ENCODE measurements at places on chromosomes 7 and 10.
A peak's percentile ranks its signal among the peaks of the same experiment; 100 is the strongest.

- DNase-seq: no peak
Observed at GRCh38 chr10:110405380-110405779, 92.3 kb upstream of the DUSP5 start.

- DNase-seq: no peak
Observed at GRCh38 chr10:123864923-123865322, 26.7 kb downstream of the CPXM2 start.

GRCh38 chr7:109354000-109354399 lies 784.3 kb downstream of the DNAJB9 start:
- DNase-seq: no peak

DNA sequence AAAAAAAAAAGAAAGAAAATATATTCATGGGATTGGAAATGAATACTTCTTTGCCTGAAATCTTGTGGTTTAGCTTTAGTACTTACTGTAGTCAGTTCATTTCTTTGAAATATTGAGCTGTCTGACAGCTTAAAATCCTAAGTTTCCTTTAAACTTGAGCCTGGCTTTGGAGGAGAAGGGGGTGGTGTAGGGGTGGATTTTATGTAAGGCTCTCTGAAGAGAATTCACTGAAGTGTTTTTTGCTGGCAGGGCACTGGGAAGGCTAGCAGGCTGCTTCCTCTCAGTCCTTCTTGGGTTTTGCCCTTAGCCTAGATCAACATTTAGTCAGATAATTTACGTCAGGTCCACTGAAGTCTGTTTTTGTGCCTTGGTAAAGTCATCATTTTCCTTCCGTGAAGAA lies 516.5 kb downstream of the AUTS2 start:
- DNase-seq: no peak

GRCh38 chr10:30059209-30060107 lies at the start of gene JCAD:
Gene JCAD (minus strand): TSS chr10:30059586. CDS start chr10:30047812, 11,774 bp downstream.
- DNase-seq: peak; percentile 40

DNA sequence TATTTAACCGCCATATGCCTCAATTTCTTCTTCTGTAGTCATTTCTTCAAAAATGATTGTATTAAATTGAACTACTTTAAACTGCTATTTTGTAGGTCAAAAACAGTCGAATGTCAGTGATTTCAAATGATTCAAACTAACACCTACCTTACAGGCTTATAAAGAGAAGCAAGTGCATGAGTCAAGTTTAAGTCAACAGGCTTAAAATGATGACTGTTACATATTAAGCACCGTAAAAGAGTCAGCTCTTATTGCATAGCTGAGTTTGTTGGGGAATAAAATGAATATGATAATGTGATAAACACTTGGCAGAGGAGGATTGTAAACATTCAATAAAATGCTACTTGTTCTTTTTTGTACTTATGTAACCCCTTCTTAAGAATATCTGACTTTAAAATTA lies 90.1 kb upstream of the ANKRD1 start:
- no peak for DNase-seq

DNA sequence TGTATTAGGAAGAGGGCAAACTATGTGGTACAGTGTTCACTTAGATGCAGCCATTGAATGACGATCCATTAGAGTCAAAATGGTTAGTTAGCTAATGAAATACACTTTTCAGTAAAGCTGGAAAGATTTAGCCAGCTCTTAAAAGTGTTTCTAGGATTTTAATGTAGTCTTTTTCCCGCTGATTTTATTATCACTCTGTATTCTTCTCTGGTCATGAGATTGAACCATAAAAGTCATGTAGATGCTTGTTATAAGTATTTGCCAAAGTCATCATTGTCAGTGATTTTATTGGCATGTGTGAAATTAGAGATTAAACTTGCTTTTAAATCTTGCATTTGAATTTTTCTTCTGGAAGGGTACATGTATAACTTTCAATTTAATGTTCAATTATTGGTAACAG lies 93.8 kb downstream of the ADK start:
- no peak for DNase-seq

DNA sequence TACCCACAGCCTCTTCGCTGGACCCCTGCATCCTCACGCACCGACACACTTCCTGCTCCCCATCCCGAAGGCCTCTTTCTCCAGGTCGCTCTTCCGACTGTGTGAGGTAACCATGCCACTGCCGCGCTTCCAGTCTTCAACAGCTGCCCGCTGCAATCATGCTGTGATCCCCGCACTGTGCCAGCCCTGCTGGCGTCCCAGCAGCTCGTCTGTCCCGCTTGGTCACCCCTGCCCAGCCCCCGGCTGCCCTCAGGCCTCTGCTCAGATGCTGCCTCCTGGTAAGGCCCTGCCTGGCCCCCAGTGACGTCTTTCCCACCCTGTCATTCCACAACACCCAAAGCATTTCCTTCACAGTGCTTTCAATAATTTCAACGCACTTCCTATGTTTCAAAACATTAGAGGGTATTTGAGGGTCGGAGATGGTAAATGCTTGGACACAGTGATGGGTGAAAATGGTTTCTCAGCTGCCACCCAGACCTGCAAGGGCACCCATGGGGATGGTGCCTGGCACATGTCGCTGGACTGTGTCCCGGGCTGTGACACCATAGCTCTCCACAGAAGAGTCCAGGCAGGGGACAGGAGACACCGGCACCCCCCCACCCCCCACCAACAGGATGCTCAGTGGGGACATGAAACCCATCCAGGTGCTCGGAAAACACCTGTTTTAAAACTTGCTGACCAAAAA lies 125.2 kb downstream of the MAD1L1 start:
- no peak for DNase-seq

DNA sequence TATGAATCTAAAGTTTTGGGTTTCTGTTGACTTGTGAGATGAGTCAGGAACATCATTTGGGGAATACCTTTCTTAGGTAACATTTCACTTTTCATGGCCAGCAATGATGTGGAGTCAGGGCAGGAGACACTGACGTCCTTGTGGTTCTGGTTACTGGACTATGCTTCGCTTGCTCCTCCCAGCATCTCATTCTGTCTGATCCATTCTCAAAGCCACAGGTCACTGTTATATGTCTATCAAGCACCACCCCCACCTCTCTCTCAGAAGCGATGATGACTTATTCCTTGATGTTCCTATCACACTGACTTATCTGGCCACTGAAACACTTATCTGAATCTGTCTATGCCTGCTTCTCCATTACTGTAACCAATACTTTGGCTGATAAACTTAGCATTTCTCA lies 51.6 kb downstream of the TES start:
- DNase-seq: no peak

DNA sequence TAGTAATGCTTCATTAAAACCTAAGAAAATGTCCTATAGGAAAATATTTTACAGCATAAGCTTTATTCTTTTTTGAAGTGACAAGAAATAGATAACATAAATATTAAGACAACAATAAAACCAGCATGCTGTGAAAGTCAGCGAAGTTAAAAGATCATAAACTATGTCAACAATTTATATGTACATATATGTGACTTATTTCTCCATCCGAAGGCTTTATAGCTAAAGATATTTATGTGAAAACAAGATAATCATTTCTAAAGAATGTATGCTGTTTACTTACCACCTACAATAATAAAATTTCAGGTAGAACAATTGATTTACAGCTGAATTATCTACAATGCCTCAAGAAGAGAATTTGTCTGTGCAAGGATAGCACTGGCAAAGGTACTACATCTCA lies 283.4 kb downstream of the CRPPA start:
- DNase-seq: no peak

DNA sequence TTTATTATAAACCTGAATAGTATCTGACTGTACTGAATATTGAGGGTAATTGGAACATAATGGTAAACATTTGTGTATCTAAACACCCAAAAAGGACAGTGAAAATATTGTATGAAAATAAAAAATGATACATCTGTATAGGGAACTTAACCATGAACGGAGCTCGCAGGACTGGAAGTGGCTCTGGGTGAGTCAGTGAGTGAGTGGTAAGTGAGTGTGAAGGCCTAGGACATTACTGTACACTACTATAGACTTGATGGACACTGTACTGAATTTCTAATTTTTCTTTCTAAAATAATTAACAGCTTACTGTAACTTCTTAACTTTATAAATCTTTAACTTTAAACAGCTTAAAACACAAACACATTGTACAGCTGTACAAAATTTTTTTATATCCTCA lies 454.5 kb upstream of the FZD8 start:
- no peak for DNase-seq

- no peak for DNase-seq
Observed at GRCh38 chr7:105487579-105488571, 34.2 kb downstream of the PUS7 start.

DNA sequence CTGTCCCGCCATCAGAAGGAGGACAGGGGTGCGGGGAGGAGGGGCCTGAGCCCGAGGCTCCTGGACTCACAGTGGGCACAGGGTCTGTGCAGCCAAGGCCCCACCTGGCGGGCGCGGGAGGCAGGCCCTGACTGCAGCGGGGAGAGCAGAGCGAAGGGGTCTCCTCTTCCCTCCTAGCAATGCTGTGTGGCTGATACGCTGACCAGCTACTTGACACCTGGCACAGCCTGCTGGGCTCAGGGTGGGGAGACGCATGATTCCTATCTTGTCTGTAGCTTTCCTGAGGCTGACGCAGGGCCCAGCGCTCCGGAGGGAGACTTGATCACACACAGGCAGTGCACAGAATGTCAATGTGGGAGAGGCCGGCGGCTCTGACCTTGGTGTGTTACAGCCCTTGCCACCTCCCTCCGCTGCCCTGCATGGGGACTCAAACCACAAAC lies 174.9 kb downstream of the ELFN1 start:
- no peak for DNase-seq

GRCh38 chr10:46232084-46232483 lies 54.7 kb upstream of the ANTXRL start:
- DNase-seq: no peak
